ENCODE measurements at places on chromosomes 6 and 20.
A peak's percentile ranks its signal among the peaks of the same experiment; 100 is the strongest.

GRCh38 chr20:19967445-19967844 lies 49.7 kb upstream of the NAA20 start:
- no peak for DNase-seq

- DNase-seq: no peak
Observed at GRCh38 chr20:9578594-9578993, 64.2 kb downstream of the LAMP5 start.

GRCh38 chr6:142945446-142946180 lies 637 bp upstream of the HIVEP2 start:
- DNase-seq: peak; percentile 67

DNA sequence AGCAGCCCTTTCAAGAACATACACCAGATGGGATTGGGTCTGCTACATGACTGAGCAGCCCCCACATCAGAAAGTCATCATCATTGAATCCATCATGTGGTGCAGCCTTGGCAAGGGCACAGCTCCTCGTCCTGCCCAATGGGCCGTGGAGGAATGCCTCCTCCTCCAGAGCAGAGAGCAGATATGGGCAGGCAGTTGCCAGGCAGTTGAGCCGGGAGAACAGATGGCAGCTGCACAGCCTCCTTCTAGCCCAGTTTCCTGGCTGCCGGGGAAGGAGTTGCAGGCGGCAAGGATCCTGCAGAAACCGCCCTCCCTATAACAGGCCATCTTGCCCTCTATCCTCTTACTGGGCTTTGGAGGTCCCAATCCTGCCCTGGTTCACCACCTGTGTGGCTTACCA lies 11.9 kb upstream of the ZFAND3 start:
- no peak for DNase-seq

- no peak for DNase-seq
Observed at GRCh38 chr6:23713211-23713610, 412.8 kb upstream of the NRSN1 start.

GRCh38 chr20:37522260-37523011 lies 1.4 kb downstream of the NNAT start:
- DNase-seq: no peak

GRCh38 chr20:55172310-55173002 lies 697.1 kb downstream of the DOK5 start:
- no peak for DNase-seq

GRCh38 chr6:123869334-123869733 lies 65.7 kb downstream of the NKAIN2 start:
- DNase-seq: no peak

DNA sequence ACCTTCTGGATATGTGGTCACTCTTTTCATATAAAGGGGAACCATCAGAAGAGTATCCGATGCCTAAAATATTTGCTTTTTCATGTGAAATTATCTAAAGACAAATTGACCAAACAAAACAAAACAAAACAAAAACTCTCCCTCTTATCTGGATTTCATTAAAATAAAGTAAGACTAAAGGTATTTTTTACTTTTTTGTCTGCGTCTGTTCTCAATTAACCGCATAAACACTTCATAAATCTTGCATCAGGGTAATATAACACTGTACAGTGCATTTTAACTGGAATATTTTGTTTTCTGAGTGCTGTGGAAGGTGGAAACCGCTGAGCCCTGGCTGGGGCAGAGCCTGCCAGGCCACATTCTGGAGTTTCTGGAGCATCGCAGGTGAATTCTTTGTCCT lies 234.1 kb upstream of the ZFP64 start:
- no peak for DNase-seq
